ENCODE measurements at places on chromosomes 5 and 9.

GRCh38 chr5:157744051-157745011, 819 bp downstream of the LSM11 start:
- no peak for DNase-seq

- DNase-seq: no peak
Measured at GRCh38 chr5:1961304-1961946, 78.7 kb upstream of the IRX4 start.

- no peak for DNase-seq
Measured at GRCh38 chr9:123318202-123318601, 37.8 kb upstream of the CRB2 start.

DNA sequence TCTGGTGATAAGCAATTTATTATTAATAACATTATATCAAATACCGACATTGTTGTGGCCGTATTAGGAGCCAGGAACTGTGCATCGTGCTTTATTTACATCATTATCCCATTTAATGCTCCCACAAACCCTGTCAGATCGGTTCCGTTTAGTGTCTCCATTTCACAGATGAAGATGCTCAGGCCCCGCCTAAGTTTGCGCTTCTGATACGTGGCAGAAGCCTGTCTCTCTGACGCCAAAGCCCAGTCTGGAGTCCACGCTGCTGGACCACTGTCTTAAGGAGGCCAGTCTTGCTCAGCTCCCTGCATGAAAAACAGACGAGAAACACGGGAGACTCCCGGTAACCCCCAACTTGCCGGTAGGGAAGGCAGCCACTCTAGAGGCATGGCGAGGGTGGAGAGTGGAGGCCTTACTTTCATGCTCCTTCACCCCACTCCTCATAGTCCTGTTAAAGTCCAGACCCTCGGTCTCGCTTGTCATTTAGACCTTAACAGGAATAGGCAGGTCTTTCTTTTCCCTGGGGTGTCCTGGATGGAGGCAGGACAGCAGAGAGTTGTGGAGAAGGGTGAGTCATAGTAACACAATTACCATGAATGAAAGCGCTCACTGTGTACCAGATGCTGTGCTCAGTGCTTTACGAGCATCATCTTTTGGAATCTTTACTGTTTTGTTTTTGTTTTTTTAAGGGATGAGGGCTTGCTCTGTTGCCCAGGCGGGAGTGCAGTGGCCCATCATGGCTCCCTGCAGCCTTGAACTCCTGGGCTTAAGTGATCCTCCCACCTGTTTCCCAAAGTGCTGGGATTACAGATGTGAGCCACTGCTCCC, 872 bp downstream of the TXNDC15 start:
- peak; percentile 31 for DNase-seq

DNA sequence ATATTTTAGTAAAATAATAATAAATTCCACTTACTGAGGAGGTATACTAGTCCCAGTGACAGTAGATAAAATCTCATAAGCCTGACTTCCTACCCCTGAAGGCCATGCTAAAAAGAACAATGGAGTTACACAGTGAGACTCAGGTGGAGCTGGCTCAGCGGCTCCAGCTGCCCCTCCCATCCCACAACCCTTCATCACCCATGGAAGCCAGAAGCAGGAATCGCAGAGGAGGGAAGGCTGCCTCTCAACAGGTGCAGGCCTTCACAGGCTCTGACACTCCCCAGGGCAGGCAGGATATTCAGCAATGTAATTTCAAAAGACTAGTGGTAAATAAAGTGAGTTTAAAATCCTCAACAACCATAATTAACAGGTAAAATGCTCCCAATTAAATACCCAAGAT, 67.5 kb downstream of the FANCC start:
- no peak for DNase-seq

DNA sequence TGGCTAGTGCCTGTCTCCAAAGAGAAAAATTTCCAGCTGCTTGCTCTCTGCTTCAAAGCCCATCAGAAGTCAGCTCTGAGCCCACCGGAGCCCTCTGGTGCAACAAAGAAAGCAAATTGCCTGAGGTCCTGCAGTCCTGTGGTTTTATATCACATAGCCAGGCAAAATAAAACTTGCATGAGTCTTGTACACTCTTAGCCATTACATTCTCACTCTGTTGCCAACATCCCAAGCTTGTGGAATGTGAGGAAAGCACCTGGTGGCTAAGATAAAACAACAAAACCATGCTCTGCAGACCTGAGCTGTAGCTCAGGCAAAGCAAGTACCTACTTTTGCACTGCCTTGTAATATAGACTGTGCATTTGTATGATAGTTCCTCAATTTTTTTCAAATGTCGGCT, 133.7 kb downstream of the GPBP1 start:
- no peak for DNase-seq

DNA sequence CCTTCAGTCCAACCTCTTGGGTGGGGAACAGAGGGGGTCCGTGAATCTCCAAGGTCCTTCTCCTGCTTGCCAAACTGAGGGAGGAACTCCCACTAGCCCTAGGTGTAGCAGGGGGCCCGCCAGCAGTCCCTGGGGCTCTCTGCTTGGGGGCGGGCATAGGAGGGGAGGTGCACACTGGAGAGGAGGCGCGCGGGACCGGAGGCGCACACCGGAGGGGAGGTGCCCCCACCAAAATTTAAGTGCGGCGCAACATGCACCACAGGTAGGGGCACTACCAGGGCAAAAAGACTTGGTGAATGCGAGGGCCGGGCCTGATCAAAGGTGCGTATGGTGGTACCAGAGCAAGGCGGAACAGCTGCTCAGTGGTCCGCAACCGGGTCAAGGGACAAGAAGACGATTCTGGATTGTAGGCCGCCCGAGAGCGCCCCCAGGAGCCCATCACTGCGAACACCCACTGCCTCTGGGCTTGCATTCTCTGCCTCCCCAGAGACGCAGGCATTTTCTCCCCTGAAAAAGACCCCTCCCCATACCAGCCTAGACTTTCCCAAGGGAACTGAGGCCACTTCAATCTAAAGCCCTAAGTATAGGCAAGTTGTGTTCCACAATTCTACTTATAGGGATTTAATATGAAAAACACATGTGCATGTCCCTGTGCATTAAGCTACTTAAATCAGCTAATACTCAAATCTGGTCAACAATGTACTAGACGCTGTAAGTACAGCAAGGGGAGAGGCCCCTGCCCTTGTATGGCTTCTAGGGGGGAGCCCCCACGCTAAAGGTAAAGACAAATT, 50.6 kb downstream of the TGFBI start:
- DNase-seq: no peak

GRCh38 chr9:128266868-128267590, 8.8 kb downstream of the GOLGA2 start:
- DNase-seq: no peak

DNA sequence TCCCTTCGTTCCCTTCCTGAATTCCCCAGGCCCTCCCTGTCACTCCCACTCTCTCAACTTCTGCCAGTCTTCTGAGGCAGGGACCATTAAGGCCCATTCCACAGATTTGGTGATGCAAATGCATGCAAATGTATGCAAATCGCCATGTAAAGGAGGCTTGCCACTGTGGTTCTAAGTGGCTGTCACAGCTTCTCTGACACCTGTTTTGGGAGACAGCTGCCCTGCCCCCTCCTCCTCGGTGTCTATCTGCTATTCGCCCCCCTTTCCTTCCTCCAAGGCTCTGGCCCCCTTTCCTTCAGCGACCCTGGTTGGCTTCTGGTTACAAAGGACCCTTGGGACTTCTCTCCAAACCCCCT, 10.5 kb upstream of the ARAP3 start:
- no peak for DNase-seq

DNA sequence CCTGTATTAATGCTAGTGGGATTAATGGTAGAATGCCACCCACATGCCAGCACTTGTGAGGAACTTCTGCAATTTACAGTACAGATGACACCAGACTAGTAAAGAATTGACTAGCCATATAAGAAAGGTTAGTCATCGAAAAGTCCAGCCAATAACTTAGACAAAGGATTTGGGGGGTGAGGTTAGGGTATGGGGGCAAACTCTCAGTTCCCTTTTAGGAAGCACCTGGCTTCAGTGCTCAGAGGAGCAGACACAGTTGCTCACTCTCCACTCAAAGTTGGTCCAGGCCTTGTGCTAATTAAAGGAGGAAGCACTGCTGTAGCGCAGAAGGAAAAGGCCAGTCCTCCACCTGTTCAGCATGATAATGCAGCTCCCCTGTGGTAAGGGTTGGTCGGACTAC, 25.2 kb downstream of the TGFBR1 start:
- no peak for DNase-seq

DNA sequence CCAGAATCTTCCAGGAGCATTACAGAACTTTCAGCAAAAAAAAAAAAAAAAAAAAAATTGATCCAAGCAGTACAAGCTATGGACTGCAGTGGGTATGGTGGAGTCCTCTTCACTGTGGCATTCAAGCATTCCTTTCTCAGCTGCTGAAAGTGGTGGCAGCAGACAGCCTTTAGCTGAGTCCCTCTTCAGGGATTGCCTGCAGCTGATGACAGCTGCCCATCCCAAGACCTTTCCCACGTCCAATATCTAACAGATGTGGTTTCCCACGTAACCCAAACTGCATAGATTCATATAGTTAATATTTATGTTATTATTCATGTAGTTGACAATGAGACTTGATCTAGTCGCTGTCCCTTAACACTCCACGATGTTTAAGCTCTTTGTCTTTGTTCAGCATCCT, 475.9 kb downstream of the TLE1 start:
- no peak for DNase-seq

DNA sequence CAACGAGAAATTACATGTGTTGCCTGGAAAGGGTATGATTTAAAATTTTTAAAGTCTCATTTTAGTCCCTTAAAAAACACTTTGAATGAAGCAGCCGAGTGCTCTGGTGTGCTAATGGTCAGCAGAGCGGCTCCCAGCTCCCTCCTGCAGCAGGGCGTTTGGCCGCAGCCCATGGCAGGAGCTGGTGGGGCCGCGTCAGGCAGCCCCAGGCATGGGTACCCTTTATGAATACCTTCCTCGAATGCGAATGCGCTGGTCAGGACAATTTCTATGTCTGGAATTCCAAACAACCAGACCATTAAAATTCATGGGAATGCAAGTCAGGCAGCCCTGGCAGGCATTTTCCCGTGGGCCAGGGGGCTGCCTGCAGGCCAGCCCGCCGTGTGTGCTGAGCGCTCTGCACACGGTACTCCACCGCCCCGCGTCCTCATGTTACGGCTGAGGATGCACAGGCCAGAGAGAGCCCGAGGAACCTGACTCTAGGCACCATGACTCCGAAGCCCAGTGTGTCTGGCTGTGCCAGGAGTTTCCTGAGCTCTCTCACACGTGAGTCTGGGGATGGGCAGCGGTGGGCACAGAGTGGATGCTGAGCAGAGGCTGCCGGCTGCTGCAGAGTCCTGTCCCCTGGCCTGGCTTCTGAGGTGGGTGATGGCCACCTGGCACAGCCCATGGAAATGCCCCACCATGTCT, 123.7 kb downstream of the WNK2 start:
- no peak for DNase-seq

- DNase-seq: peak; percentile 71
Measured at GRCh38 chr5:65760504-65761275, 38.7 kb downstream of the NLN start.

GRCh38 chr5:92594031-92594430, 987.0 kb downstream of the NR2F1-AS1 start:
- no peak for DNase-seq

DNA sequence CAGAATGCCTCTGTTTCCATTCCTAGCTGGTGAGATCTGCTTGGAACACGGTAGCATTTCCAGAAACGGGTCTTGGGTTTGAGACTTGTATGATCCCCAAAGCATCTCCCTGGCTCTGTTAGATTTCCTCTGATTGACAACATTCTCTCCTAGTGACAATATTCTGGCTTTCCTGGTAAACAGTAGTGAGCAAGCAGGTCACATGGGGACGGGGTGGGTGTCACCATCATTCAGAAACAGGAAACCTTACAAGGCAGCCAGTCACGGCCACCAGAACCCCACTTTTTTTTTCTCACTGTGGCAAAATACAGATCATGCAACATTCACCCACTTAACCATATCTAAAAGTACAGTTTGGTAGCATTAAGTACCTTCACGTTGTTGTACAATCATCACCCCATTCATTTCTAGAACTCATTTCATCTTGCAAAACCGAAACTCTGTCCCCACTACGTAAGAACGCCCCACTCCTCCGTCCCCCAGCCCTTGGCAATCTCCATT, 90.1 kb upstream of the LMX1B start:
- DNase-seq: peak; percentile 62

- no peak for DNase-seq
Measured at GRCh38 chr9:70504834-70505233, 90.4 kb upstream of the KLF9 start.

- DNase-seq: no peak
Measured at GRCh38 chr9:120382453-120382852, 197.5 kb downstream of the CDK5RAP2 start.

Data from CD4-positive, alpha-beta T cell treated with Interleukin-2 at 100 ng/mL for 4 hours (primary cell).